T-helper 17 cell (primary cell): ENCODE measurements at places on chromosomes 3 and 15.

- DNase-seq: no peak
Measured at GRCh38 chr3:65864357-65864904, 174.3 kb downstream of the MAGI1 start.

GRCh38 chr15:50814634-50815033, 49.1 kb upstream of the SPPL2A start:
- DNase-seq: no peak

DNA sequence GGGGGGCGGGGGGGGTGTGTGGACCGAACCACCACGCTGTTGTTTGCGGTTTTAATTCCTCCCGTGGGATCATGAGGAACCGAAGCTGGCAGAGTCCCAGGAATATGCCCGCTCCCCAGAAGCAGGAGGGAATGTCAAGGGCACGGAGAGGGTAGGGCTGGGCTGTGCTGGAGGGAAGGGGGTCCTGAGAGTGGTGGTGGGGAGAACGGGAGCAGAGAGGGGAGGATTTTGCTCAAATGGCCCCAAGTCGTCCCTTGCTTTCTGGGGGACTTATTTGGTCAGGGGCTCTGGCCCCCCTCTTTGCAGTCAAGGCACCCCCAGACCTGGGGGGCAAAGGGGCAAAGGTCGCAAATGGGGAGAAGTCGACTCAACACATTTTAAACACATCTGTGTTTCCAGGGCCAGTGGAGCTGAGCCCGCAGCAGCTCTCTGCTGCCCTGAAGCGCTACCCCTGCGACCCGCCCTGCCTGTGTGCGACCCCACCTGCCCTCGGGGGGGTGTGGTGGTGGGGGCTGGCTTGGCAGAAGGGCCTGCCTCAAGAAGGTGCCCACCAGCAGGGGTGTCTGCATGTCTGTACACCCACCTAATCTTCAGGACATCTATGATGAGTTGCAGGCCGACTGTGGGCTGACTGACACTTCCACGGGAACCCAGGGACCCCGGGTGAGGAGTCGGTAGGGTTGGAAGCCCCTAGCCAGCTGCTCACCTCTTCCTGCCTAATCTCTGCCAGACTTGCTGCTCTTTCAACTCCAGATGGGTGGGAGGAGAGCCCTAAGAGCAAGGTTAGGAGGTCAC, 602 bp upstream of the ATP2B2 start:
- DNase-seq: no peak

DNA sequence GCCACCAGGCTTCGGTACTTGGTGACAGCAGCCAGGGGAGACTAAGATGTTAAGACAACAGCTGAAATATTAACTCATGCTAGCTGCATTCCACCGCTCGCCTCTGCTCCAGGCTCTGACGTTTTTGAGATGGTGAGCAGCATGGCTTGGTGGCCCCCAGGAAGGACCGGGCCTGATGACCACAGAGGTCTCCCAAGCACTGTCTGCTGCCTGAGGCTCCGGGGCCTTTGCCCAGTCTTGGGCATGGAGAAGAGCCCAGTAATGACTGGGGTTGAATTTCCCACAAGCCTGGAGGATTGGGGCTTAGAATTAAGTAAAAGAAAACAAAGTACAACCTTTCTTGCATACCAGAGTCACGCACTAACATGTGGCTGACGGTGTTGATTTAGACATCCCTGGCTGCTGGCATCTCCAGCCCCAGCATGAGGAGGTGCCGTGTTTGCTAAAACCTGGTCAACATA, 243.6 kb upstream of the LYSMD4 start:
- DNase-seq: no peak

DNA sequence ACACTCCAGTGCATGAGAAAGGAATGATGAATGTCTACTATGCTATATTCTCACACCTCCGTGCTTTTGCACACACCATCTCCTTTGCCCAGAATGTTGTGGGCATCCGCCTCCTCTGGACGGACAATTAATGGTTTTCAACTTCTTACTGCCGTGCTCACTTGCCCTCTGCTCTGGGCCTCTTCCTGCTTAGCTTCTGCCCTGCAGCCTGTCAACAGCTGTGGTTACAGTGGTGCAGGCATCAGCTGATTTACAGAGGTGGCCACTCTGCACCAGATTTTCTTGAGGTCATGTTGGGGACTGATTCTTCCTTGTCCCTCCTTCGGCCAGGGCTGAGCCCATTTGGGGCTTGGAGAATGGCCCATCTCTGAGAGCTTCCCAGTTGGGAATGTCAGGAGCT, 56.5 kb upstream of the TMEM115 start:
- no peak for DNase-seq

- DNase-seq: no peak
Measured at GRCh38 chr3:82509951-82510603, 748.6 kb upstream of the GBE1 start.

- no peak for DNase-seq
Measured at GRCh38 chr15:26928051-26928450, 42.9 kb upstream of the GABRG3 start.

DNA sequence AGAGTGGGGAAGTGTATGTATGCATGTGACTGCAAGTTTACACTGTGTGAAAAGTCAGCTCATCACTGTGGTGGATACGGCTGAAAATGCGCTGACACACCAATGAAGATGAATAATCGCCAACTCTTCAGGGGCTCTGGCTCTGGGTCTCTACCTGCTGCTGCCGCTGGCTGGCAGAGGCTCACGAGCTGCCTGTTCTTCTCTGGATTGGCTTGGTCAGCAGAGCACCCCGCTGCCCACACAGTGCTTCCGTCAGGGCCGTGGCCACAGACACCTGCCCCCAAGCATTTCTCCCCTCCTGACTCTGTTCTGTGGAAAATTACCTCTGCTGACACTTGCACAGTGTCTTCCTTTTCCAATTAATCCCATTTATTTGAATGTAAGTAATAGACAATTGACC, 215.5 kb downstream of the GAP43 start:
- no peak for DNase-seq

- DNase-seq: no peak
Measured at GRCh38 chr15:79037848-79038247, 52.7 kb downstream of the RASGRF1 start.

DNA sequence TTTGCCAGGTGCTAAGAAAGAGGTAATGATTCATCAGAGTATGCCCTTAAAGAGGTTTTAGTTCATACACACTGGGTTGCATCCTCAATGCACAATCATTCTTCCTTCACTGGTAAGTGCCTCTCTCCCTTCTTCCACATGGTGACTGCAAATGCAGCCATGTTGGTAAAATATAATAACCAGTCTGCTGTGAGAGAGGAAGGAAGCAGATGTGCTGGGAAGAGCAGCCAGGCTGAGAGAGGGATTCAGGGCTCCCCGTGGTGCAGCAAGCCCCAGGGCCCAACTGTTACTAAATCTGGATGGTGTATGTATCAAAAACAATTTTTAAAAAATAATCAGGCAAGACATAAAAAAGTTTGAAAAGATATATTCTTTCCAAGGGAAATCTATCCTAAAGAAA, 498.1 kb downstream of the MAGI1 start:
- DNase-seq: no peak

DNA sequence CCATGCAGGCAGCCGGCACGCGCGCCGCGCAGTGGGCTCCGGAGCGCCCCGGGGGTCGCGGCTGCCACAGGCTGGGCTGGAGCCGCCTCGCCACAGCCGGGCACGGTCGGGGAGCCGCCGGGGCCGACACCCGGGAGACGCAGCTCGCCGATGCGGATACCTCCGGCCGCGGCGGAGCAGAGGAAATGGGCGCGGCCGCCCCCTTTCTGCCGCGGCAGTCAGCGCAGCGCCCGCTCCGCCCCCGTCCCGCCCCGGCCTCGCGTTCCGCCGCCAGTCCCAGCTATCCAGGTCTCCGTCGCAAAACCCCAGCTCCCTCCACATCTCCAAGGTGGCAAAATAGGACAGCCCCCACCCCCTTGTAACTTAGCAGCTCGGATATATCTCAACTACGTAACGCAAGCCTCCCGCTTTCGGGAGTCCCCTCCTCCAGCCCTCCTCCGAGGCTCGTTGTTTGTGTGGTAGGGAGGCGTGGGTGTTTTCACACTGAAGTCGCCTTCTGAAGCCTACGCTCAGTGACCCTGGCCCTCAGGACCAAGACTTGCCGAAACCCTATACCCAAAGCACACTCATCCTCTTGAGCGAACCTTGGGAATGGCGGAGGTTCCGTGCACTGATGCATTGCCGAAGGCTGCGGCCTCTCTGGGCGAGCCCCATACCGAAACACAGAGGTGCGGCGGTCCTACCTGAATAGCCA, at the start of gene SH3BP5:
SH3BP5 (minus strand) TSS at position 182 of the 694 bp plus-strand sequence; CDS start at position 4, 178 bp downstream.
- DNase-seq: peak; percentile 58

DNA sequence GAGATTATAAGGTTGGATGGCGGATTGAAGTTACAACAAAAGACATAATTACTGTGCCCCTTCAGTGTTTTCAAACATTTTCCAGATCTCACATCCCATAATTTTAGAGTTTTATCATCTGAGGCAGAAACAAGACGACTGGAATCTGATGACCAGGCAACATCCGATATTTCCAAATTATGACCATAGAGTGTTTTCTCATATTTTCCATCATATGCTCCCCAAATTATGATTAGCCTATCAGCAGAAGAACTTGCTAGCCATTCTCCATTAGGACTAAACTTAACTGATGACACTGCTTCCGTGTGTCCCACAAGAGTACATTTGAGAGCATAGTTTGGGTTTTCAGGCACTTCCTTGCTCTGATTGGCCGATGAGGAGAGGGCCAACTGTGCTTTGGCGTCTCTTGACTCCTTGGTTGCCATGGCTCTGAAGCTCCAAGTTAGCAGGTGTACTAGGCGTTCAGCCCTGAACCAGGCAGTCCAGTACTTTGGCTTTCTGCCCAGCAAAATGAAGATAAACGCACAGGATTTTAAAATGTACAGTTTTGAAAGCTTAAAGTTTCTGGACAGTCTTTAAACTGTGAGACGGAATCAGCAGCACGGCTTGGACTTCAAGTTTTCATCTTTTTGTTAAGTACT, 638 bp downstream of the WDR5B start:
- peak; percentile 34 for DNase-seq

- DNase-seq: no peak
Measured at GRCh38 chr15:72591361-72591760, 63.1 kb upstream of the GOLGA6B start.

DNA sequence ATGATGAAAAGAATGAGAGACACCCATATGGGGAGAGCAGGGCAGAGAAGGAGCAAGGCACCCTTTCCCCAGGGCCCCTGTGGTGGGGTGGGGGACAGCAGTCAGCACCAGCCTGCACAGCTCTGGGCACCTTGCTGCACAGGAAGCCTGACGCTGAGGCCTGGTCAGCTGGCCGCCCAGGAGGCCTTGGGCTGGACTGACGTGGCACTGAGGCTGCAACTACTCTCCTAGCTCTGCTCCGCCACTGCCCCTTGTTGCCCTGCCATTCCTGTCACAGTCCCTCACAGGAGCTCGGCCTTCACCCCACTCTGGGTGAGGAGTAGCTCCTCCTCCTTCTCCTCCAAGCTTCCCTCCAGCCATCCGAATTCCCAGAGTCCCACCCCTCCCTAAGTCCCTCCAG, 99.7 kb downstream of the CPN2 start:
- DNase-seq: no peak

DNA sequence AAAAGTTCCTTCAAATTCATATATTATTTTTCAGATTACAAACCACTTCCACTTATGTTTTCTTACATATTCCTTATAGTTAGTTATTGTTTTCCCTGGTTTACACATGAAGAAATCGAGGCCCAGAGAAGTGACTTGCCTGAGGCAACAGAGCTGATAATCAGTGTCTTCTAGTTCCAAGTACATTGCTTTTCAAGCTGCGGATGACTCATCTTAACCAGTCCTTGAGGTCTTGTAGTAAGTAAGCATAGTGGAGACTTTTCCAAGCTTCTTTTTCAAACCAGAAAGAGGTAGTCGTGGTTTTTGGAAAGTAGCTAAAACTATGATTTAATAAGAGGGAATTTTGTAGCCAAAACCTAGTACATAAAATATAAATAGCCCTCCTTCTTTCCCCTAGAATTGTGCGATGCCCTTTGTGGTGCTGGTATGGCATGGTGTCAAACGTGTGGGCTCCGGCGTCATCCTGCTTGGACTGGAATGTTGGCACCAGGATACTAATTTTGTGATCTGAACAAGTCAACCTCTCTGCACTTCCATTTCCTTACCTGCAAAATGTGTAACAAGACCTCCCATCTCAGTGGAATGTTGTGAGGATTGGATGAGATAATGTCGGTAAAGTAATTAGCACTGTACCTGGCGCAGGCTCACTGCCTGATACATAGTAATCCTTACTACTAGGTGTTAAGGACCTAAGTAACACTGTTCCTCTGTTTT, 19.0 kb upstream of the DLG1 start:
- no peak for DNase-seq

GRCh38 chr15:71151081-71151480, 35.8 kb downstream of the THSD4 start:
- DNase-seq: no peak

DNA sequence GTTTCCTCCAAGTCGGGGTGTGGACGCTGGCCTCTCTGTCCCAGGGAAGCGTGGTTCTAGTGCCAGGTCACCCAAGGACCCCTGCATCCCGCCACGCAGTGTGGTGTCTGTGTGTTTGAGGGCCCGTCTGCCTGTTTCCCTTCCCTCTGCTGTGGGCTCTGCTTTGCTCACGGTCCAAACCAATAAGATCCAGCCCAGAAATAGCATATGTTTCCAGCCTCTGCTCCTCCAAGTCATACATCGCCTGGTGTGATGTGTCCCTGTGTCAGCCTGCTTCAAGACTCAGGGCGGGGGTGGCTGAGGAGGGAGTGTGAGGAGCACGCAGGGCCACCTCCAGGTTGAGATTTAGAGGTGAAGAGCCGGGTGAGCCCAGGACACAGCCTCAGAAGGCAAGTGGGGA, 21.9 kb upstream of the RPL29 start:
- no peak for DNase-seq

- DNase-seq: no peak
Measured at GRCh38 chr3:21927261-21927660, 176.3 kb upstream of the ZNF385D start.

DNA sequence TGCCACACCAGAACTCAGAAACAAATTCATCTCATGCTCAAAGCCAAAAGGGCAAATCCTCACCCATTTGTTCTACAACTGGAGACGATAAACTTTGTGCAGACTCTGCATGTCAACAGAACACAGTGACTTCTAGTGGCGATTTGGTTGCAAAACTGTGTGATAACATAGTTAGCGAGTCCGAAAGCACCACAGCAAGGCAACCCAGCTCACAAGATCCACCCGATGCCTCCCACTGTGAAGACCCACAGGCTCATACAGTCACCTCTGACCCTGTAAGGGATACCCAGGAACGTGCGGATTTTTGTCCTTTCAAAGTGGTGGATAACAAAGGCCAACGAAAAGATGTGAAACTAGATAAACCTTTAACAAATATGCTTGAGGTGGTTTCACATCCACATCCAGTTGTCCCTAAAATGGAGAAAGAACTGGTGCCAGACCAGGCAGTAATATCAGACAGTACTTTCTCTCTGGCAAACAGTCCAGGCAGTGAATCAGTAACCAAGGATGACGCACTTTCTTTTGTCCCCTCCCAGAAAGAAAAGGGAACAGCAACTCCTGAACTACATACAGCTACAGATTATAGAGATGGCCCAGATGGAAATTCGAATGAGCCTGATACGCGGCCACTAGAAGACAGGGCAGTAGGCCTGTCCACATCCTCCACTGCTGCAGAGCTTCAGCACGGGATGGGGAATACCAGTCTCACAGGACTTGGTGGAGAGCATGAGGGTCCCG, 199.7 kb downstream of the AKAP13 start:
- no peak for DNase-seq
